ENCODE measurements at places on chromosomes 11 and 22. TPM values are rescaled to one million over a fixed set of nuclear protein-coding genes. Genes with fewer than 3 reads are reported as not detected.

The FLRT1 gene
- total RNA-seq: 0.25 TPM

The OR8G5 gene
- not detected for total RNA-seq

The SIK3 gene
- 30.2 TPM for total RNA-seq

The OR10D3 gene
- total RNA-seq: not detected

The DNAJB7 gene
- not detected for total RNA-seq

The KDM4D gene
- 0.85 TPM for total RNA-seq

The SLC25A18 gene
- 0.57 TPM for total RNA-seq

The TBX10 gene
- not detected for total RNA-seq

Measured in PC-9 (cell line).